HS-27A (cell line): ENCODE measurements at places on chromosomes 16 and 17.

DNA sequence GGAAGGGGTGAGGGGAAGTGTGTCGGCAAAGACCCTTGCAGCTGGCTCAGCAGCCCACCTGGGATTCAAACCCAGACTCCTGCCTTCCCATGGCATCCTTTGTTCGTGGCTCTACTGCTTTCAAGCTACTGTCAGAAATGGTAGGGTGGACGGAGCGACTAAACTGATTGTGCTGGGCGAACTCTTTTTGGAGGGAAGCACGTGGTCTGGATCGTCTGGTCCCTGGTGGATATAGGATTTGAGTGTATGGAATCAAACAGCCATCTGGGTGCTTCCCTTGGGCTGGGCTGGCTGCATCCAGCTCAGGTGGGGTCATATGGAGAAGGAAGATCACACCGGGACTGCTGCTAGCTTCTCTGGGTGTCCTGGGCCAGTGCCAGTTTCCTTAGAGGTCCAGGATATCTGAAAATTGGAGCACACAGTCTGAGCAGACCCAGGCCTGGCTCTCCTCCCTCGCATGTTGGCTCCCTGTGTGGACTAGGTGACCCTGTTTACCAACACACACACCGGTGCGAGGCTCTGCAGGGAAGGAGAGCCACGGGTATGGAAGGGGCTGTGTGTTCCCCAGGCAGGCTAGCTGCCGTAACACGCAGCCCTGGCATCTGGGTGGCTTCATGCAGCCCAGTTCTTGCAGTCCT lies 8.6 kb downstream of the CMIP start:
- DNase-seq = no peak

- no peak for DNase-seq
Measured at GRCh38 chr16:4049031-4049430, 67.2 kb downstream of the ADCY9 start.

GRCh38 chr16:66264311-66265047 lies 102.0 kb upstream of the CDH5 start:
- no peak for DNase-seq

DNA sequence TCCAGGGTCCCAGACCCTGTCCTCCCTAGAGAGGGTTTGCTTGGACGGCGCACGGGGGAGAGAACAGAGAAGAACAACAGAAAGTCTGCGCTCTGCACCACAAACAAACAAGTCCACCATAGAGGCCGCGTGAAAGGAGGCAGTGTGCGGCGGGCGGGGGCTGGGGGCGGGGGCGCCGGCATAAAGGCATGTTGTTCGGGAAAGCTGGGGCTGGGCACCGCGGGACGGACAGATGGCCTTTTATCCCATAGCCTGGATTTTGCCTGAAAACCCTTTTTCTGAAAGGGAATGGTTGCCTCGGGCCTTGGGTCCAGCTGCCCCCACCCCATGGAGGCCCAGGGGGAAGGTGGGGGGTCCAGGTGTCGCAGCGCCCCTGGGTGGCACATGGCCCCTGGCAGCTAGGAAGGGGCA lies 26.0 kb downstream of the FA2H start:
- DNase-seq = no peak

- no peak for DNase-seq
Measured at GRCh38 chr16:27951489-27952120, 111.9 kb downstream of the GSG1L start.

DNA sequence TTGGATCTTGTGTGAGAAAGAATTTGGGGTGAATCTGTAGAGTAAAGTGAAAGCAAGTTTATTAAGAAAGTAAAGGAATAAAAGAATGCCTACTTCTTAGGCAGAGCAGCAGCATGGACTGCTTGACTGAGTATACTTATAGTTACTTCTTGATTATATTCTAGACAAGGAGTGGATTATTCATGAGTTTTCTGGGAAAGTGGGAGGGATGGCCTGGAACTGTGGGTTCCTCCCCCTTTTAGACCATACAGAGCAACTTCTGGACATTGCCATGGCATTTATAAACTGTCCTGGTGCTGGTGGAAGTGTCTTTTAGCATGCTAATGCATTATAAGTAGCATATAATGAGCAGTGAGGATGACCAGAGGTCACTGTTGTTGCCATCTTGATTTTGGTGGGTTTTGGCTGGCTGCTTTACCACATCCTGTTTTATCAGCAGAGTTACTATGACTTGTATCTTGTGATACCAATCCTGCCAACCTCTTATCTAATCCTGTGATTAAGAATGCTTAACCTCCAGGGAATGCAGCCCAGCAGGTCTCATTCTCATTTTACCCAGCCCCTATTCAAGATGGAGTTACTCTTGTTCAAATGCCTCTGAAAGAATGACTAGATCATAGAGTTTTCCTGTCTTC lies 58.7 kb downstream of the HSD17B2 start:
- DNase-seq = no peak

GRCh38 chr16:50858376-50858775 lies 116.5 kb downstream of the CYLD start:
- DNase-seq = no peak

- no peak for DNase-seq
Measured at GRCh38 chr17:47192554-47192953, 3.5 kb upstream of the CDC27 start.

GRCh38 chr16:585351-585750 lies 4.5 kb upstream of the RAB40C start:
- no peak for DNase-seq

DNA sequence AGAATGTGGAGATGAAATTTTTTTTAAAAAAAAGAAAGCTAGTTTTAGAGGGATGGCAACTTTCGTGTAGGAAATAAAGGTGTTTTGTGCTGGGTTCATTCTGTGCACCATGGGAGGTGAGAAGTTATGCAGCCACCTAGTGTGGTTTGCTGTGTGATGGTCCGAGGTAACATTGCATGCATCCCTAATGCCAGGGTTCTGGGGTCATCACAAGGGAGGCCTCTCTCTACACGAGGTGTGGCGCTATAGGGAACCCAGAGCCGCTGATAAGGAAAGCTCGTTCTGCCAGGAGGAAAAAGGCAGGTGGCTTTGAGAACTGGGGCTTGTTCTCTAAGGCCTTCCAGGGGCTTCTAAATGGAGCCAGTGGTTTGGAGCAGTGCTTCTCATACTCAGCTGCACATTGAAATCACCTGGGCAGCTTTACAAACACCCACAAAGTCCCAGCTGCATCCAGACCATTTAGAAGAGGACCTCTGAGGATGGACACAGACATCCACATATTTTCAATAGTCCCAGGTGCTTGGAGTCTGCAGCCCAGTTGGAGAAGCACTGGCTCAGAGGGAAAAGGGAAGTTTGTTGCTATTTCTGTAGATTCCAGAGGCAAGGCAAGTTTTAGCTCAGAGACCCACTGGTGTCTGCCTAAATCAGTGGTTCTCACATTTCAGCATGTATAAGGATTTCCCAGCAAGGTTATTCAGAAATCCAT lies 43.5 kb downstream of the VPS35L start:
- no peak for DNase-seq

DNA sequence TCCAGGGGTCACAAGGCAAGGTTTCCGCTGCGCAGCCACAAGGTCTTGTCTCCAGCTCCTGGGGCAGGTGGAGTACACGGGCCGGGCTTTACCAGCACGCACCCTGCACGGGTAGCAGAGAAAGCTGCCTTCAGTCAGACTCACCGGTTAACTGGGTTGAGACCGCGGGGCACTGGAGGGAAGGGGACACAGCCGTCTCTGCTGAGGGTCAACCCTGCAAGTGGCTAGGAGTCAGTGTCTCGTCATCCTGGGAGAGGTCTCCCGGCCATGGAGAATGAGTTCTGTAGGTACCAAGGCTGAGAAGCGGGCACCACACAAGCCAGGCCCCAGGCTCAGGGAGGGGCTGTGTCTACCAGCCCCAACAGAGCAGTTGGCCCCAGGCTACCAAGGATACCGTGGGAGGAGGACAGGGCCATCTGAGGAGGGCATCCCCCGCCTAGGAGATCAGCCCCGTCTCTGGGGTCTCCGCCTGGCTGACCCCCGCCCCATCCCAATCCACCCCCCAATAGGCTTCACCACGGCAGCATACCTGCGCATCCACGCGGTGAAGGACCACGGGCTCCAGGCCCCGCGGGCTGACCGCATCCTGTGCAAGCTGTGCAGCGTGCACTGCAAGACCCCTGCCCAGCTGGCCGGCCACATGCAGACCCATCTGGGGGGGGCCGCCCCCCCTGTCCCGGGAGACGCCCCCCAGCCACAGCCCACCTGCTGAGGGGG lies 2.8 kb upstream of the PRRT2 start:
- no peak for DNase-seq

DNA sequence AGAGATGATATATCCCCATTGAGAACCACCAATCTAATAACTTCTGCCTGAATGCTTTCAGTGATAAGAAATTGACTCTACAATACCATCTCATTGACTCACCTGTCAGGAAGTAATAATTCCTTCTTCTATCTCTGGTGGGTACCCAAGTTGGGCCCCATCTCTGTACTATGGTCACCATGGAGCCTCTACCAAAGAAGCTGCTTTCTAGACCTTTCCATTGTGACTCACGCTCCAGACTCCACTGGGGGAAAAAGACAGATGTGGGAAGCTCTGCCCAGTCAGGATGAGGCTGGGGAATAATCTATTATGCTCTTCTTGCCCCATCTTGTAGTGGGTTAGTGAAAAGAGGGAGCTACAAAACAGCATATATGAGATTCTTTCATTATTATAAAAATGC lies 100.4 kb downstream of the COPRS start:
- no peak for DNase-seq

GRCh38 chr17:4162775-4163466 lies 19.9 kb downstream of the CYB5D2 start:
- no peak for DNase-seq

DNA sequence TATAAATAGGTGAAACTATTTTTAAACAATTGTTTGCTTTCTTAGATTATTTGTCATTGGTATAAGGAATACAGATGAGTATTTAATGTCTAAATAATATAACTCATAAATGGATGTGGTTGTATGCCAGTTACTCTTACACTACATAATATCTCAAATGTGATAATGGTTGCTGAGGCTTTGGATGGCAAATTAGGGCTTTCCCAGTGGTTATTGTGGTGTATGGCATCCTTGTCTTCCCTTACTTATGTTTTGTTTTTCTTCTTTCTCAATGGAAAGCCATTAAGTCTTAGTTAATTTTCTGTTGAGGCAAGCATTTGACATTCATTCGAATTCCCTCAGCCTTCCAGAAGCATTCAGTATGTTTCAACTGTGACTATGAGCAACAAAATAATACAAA lies 10.5 kb downstream of the OMG start:
- DNase-seq = no peak

GRCh38 chr16:46745617-46746016 lies 2.5 kb downstream of the MYLK3 start:
- DNase-seq = no peak

- no peak for DNase-seq
Measured at GRCh38 chr17:6567528-6568183, 11.3 kb upstream of the PITPNM3 start.

DNA sequence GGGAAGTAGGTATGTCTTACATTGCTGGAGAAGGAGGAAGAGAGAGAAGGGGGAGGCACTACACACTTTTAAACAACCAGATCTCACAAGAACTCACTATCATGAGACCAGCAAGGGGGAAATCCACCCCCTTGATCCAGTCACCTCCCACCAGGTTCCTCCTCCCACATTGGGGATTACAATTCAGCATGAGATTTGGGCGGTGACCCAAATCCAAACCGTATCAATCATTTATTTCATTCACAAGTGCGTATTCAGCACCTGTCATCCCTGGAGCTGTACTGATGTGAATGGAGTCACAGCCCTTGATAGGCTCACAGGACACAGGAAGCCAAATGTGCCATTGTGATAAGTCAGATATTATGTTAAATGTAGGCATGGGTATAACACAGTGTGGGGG lies 228.3 kb upstream of the HSBP1 start:
- DNase-seq = no peak

GRCh38 chr17:79607940-79608623 lies 2.8 kb downstream of the RBFOX3 start:
- DNase-seq = no peak

DNA sequence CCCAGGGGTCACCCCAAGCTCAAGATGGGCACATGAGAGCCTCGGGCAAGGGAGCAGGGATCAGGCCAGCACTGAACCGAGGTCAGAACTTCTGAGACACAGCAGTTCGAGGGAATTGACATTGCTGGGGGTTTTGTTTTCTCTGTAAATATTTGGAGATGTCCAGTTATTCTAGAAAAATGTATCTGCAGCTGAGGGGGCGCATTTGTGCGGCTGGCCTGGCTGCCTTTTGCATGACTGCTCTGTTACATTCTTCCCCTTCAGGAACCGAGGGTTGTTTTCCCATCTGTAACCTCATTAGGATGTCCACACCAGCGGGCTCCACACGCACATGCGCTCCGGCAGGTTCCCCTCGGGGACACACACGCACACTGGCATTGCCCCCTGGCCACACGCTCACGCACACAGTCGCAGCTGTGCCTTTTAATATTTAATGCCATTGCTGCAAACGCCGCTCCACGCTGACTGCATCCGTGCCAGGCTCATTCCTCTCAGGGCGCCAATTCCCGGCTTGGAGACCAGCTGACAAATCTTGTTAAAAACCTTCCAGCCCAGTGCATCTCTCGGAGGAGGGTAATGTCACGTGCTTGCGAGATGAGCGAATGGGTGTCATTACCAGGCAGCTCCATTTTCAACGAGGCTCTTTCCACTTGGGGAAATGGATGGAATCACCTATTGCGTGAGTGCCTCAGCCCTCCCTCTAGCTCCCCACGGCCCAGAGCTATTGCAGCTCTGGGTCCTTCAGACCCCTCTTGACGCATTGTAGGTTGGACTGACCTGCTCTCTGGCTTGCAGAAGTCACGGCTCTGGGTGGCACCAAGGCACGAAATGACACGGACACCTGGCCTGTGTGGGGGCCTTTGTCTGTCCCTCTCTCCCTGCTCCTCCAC lies 13.1 kb downstream of the CCR7 start:
- peak; percentile 68 for DNase-seq

DNA sequence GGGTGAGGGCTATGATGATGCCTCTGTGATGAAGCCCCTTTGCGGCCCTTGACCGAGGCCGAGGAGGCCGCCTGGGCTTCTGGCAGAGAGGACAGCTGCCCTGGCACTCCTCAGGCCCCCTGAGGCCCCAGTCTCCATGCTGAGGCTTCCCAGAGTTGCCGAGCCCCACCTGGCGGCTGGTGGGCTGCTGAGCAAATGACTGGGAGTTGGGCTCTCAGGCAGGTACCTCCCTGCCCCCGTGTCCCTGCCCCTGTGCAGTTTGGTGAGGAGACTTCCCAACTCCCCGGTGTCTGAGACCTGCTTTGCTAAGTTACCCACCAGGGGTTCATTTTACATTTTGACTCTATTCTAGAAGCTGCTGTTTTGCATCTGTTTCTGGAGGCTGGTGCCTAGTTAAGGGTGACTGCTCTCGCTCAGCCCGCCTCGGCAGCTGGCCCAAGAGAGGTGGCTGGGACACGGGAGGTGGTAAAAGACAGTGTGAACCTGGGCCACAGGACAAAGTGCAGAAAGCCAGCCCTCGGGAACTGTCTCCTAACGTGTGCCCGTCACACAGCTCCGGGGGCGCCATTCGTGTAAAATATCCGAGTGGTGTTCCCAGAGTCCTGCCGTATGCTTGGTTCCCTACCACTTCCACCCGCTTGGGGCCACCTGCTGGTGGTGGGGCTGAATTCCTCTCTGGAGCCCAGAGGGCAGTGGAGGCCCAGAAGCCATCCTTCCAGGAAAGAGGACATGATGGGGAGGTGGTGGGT lies 134.5 kb downstream of the RAB11FIP4 start:
- no peak for DNase-seq

GRCh38 chr16:84806256-84806889 lies 13.4 kb upstream of the CRISPLD2 start:
- DNase-seq = peak; percentile 46

- DNase-seq = no peak
Measured at GRCh38 chr16:65672960-65673359, 551.1 kb upstream of the CDH11 start.
